ENCODE measurements at places on chromosomes 6 and 20.

GRCh38 chr6:42911171-42912021, 4.5 kb upstream of the PTCRA start:
- DNase-seq, result no peak

GRCh38 chr20:59006167-59006863, 739 bp downstream of the CTSZ start:
- no peak for DNase-seq

DNA sequence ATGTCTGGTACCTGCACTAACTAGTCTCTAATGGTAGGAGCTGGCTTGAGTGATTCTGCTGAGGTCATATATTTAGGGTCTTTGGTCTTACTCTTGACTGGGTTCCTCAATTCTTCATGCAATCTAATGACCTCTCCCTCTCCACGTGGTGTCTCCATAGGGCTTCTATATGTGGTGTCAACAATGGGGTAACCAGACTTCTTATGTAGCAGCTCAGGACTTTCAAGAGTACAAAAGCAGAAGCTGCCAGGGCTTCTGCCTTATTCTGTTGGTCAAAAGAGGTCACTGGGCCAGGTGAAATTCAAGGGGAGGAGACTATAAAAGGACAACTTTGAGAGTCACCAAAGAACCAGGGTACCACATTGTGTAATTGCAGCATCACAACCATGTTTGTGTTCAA, 54.3 kb downstream of the NUS1 start:
- DNase-seq, result no peak

GRCh38 chr6:147892476-147892875, 384.0 kb downstream of the SAMD5 start:
- no peak for DNase-seq

DNA sequence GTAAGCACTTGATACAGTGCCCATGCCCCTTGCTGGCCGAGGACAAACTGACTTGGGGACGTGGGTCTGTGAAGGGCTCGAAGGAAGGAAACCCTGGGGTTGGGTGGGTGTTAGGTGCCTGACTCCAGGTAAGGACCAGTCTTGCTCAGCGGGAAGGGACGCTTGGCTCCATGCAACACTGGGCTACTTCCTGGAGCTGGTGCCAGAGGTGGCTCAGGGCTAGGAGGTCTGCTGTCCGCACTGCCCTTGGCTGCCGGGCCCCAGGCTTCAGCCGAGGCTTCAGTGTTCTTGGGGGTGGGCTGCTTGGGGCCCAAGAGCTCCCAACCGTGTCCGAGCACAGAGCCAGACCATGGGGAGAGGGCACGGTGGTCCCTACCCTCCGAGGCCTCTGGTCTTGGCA, 5.3 kb downstream of the GATA5 start:
- DNase-seq, result no peak

- no peak for DNase-seq
These were observed 16.8 kb downstream of the SLC17A9 start for GRCh38 chr20:62969179-62969760.

GRCh38 chr6:218153-219018, 73.9 kb upstream of the DUSP22 start:
- no peak for DNase-seq

- no peak for DNase-seq
These were observed 41.2 kb downstream of the PDSS2 start for GRCh38 chr6:107418118-107418517.

- no peak for DNase-seq
These were observed 325.5 kb upstream of the ARID1B start for GRCh38 chr6:156451726-156452125.

DNA sequence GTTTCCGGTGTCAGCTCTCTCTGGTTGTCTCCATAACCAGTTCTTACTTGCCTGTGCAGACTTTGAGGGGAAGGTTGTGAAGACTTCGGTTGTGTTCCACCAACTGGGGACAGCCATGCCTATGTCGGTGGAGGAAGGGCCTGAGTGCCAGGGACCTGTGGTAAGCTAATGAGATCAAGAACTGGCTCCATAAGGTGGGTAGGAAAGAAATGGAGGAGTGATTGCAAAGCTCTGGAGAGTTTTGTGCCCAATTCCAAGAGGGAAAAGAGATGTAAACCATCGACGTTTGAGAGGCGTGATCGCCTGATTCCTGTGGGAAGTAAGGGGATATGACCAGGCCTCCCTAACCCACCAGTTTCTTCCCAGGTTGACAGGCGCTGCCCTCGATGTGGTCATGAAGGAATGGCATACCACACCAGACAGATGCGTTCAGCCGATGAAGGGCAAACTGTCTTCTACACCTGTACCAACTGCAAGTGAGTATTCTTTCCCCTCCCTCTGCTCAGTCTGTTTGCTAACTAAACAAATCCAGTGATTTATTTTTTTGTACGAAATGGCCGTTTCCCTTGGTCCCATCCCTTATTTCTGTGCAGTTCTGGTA, 893 bp downstream of the POLR1H start:
- no peak for DNase-seq

- DNase-seq, result no peak
These were observed 208.5 kb downstream of the LRFN2 start for GRCh38 chr6:40378725-40379074.

GRCh38 chr20:62011403-62011790, 54.3 kb downstream of the TAF4 start:
- no peak for DNase-seq

DNA sequence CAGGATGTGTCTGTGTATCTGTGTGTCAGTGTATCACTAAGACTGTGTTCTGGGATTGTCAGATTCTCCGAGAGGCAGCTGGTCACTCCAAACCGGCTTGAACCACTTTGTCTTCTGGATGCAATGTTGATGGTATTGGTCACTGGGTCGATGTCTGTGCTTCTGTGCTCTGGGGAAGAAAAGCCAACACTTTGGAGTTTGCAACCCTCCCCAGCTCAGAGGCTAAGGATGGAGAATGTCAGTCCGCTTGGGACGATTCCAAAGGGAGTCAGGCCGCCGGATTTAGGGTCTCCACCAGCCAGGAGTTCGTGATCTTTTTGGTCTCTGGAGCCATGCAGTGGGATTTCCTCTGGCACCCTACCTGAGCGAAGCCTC, 5.2 kb downstream of the MAFB start:
- no peak for DNase-seq

DNA sequence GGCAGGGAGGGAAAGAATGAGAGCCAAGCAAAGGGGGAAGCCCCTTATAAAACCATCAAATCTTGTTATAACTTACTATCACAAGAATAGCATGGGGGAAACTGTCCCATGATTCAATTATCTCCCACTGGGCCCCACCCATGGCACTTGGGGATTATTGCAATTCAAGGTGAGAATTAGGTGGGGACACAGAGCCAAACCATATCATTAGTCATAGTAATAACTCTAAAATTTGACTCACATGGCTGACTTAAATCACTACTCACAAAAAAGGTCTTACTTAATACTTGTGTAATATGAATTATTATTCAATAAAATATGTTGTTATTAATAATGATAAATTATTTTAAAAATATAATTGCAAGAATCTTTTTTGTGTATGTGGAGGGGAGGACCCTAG, 178.1 kb upstream of the TCF21 start:
- DNase-seq, result no peak

DNA sequence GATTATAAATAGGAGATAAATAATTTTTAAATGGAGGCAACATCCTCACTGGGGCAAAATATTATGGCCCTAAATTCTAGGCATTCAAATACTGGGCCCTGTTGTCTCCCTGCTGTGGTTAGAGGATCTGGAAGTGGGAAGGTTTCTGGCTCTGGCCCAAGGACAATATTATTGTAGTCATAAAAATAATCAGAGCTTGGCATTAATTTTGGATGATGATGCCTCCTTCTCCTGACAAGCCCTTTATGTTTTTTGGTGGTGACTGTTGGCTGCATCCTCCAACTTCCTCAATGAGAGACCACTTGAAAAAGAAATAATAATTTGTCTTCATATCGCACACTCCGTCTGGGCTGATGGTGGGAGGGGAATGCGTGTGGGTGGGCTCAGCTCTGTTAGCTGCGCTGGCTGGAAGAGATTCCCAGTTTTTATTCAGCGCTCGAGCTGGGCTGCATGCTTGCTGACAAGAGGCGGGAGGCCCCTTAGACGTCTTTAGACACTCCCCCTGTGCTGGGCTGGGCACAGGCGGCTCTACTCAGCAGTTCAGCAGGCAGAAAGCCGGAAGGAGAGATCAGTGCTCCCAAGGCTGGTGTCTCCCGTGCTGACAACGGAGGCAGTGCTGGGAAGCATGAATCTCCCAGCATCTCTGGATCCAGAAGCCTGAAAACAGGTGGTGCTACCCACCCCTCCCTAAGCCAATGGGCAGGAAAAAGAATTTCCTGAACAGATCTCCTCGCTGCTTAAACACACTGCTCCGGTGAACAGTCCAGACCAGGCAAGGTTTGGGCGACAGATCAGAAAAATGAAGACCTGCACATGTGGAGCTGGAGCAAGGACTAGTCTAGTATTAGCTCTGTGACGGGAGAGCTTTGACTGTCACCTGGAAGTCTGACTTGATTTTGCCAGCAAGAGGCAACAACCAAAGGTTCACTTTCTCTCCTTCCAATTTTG, 97.7 kb downstream of the SYCP2 start:
- DNase-seq, result peak; percentile 54

- no peak for DNase-seq
These were observed 351 bp downstream of the AURKA start for GRCh38 chr20:56391596-56392131.

All from anterior cingulate cortex (tissue), 58 donors.